SK-N-SH (cell line): ENCODE measurements at places on chromosomes 7 and 10. TPM values are rescaled to one million over a fixed set of nuclear protein-coding genes. Genes with fewer than 3 reads are reported as not detected.

- DNase-seq, result peak; percentile 87
Observed at GRCh38 chr7:74587435-74588126, 69.9 kb upstream of the GTF2I start.

Gene HYAL4
- polyA plus RNA-seq, result not detected in 2 replicates

DNA sequence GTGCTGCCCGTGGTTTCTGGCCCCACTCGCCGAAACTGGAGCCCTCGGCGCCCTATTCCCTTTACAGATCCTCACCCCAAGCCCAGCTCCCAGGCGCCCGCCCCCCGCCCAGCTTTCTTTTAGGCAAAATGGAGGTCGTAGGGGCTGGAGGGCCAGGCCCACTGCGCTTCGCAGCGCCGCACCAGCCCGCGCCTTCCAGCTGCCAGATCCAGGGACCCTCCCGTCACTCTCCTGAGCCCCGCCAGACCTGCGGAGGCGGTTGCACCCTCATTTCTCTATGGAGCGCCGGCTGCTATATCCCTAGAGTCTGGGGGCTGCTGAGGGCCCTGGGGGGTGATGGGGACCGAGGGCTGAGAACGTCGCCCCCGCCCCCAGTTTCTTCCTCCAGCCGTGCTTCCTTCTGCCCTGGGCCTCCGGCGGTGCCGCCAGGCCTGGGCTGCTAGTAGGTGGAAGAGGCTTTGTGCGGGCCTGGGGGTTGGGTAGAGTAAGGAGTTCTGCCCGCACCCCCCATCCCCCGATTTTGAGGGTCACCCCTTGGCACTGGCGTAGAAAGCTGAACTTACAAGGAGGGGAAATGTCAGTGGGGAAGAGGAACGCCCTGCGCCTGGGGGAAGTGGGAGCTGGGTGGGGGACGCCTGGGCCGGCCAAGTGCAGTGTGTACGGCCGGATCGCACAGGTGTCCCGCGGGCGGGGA, 1.0 kb downstream of the GNB2 start:
- peak; percentile 68 for DNase-seq

Gene SNCG
- polyA plus RNA-seq, result 3.8 and 4.3 TPM in 2 replicates

Gene SPDYE18
- 0.24 and 0.48 TPM in 2 replicates for polyA plus RNA-seq

DNA sequence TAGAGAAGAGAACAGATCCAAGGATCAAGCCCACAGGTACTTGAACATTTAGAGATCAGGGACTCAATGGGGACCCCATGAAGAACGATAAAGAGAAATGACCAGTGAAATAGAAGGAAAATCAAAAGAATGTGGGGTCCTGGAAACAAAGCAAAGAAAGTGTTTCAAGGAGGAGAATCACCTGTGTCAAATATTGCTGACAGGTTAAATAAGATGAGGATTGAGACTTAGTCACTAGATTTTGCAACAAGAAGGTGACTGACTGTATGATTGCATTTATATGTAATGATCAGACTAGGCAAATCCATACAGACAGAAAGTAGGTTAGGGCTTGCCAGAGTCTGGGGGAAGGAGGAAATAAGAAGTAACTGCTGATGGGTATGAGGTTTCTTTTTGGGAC, 254.9 kb upstream of the NPY start:
- DNase-seq, result no peak
